ENCODE measurements at places on chromosomes 6 and 20. TPM values are rescaled to one million over a fixed set of nuclear protein-coding genes. Genes with fewer than 3 reads are reported as not detected.

Gene HUS1B
- total RNA-seq = 1.9 TPM

- no peak for DNase-seq
These were observed 1.1 kb downstream of the ID1 start for GRCh38 chr20:31605902-31606803.

DNA sequence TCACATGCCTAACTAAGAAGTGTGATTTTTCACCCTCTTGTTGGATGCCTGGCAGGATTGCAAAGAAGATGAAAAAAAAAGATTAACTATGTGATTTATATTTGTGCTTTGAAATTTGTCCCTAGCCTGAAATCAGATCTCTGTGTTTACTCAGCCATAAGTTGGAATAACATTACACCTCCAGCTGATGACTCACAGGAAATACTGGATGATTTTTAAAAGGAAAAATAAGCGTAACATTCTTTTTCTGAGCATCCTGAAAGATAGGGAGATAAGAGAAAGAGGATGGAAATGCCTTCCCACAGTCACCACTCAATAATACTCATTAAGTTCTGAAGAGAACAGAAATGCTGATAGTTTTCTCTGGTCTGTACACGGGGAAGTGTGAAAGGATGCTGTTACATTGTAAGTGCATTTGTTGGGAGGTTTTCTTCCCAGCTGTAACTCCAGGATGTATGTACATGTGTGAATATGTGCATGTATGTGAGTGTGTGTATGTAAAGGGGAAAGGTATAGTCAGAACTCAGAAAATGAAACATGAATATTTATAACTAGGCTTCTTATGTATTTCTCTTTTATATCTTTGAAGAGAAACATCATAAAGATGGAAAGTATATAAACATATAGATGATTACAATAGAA, 37.4 kb upstream of the RIPPLY2 start:
- DNase-seq = no peak

Gene CST4
- not detected for total RNA-seq

Gene DACT2
- 0.94 TPM for total RNA-seq

- no peak for DNase-seq
These were observed 79.8 kb downstream of the PRDM1 start for GRCh38 chr6:106165885-106166485.

- no peak for DNase-seq
These were observed 184.5 kb downstream of the SYNE1 start for GRCh38 chr6:152452639-152453038.

Gene TREM1
- 2.2 TPM for total RNA-seq

- no peak for DNase-seq
These were observed 474.1 kb downstream of the RNF144B start for GRCh38 chr6:18861204-18861603.

Gene FLRT3
- total RNA-seq = 77.7 TPM

DNA sequence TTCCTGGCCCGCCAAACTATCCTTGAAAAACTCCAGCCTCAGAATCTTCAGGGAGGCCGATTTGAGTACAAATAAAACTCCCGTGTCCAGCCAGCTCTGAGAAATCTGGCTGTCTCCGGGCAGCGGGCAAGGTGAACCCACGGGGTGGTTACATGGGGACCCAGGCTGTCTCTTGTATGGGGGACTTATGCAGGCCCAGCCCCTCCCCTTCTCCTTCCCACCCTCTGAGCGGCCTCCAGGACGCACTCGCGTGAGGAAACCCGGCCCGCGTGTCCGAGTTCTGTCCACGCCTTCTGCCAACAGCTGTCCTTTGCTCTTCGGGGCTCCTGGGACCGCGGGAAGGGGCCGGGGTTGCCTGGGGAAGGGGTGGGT, 36.3 kb upstream of the BLCAP start:
- DNase-seq = no peak

DNA sequence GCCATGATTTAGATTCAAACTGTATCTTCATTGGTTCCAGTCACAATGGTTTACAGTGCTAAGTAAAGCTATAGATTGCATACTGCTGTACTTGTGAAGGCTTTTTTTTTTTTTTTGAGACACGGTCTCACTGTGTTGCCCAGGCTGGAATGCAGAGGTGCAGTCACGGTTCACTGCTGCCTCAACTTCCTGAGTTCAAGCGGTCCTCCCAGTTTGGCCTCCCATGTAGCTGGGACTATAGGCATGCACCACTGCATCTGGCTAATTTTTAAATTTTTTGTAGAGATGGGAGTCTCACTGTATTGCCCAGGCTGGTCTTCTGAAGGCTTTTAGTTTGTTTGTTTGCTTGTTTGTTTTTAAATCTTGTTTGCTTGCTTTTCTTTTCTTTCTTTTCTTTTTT, 24.9 kb downstream of the ITCH start:
- DNase-seq = no peak

DNA sequence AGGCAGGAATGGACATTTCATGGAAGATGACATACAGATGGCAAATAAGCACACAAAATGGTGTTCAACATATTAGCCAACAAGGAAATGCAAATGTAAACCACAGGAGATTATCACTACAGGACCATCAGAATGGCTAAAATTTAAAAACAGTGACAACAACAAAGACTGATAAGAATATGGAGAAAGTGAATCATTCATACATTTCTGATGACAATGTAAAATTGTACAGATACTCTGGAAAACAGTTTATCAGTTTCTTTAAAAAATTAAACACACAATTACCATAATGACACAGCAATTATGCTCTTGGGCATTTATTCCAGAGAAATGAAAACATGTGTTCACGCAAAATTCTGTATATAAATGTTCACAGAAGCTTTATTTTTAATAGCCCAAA, 105.8 kb upstream of the RUNX2 start:
- no peak for DNase-seq

- DNase-seq = no peak
These were observed 26.2 kb upstream of the HDAC2 start for GRCh38 chr6:113997116-113997515.

Gene GSTA3
- total RNA-seq = not detected

GRCh38 chr20:43528258-43528875, 20.9 kb downstream of the L3MBTL1 start:
- DNase-seq = no peak

DNA sequence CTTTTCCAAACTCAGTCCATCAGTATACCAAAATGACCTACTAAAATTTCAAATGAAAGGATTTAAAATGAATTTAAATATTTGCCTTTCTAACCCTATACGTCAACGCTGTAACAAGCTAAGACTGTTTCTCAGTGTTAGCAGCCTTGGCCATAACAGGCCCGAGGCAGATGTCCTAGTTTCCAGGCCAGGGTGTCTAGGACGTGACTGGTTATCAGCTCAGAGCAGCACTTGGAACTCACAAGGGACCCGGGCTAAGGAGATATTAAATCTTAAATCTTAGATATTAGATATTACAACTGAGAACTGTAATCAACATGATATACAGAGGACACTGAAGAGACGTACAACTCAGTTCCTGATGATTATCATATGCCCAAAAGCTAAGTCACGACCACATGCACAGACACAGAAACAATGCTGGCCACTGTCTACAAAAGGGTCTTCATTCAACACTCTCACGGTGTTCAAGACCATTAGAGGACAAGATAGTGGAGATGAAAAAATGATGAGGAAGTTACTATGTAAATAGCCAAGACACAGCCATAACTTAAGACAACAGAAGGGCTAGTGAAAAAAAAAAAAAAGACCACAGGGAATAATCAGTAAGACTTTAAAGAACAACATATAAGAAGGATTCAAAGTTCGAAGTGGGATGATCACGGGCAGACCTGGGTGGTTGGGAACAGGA, at the start of gene CLDN20:
CLDN20 (plus strand) TSS at position 641 of the 691 bp plus-strand sequence. CDS start 11,707 bp downstream, outside the sequence.
- DNase-seq = no peak

DNA sequence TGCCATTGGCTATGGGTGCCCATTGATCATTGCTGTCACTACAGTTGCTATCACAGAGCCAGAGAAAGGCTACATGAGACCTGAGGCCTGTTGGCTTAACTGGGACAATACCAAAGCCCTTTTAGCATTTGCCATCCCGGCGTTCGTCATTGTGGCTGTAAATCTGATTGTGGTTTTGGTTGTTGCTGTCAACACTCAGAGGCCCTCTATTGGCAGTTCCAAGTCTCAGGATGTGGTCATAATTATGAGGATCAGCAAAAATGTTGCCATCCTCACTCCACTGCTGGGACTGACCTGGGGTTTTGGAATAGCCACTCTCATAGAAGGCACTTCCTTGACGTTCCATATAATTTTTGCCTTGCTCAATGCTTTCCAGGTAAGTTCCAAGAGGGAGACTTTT, 16.4 kb downstream of the ADGRF4 start:
- no peak for DNase-seq

DNA sequence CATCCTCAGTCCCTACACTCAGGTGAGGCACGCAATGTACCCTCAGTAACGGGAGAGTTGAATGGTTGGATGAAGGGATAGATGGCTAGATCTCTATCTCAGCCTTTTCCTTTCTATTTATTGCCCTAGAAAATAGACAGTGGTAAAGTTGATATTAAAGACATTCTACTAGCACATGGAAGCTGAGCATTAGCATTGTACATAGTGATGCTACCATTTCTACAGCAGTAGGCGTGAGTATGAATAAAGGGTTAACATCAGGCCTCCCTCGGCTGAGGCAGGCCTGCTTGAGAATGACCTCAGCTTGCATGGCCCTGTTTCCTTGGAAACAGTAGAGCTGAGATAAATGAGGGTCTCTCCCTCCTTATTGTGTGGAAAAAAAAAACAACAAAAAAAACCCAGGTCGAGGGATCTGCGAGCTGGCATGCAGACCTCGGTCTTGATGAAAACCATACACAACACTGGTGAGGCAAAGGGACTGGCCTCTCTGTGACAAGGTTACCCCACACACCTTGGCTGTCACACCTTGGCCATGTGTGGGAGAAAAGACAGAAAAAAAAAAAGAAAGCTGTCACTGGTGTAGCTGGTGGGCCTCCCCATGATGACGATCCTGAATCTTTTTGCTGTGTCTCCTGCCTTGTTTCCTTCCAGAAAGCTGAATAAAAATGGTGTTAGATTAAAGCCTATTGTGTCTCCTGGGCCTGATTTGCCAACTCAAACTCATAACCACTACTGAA, 160.0 kb downstream of the HACE1 start:
- no peak for DNase-seq

- no peak for DNase-seq
These were observed 797 bp upstream of the ZNF133 start for GRCh38 chr20:18287546-18287914.

Gene RAD21L1
- not detected for total RNA-seq

DNA sequence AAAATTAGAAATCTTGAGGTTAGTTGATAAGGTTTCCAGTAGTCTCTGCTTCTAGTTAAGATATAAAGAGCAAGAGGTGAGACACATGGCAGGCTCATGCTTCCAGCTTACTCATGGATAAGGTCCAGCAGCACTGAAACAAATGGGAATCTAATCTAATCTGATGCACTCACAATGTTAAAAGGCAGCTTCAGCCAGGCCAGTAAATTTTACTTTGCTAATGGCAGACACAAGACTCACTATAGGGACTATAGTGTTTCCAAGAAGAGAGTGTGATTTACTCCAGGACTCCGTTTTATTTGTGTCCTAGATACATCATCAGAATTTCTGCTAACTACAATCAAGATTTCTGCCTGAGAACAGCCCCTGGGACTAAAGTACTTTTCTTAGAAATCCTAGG, 324.8 kb downstream of the SMOC2 start:
- DNase-seq = no peak

- DNase-seq = no peak
These were observed 188.2 kb upstream of the PREP start for GRCh38 chr6:105591053-105591452.

Gene GTSF1L
- total RNA-seq = not detected

GRCh38 chr6:75094614-75095200, 111.1 kb downstream of the COL12A1 start:
- no peak for DNase-seq

Gene CST7
- total RNA-seq = 1.6 TPM

- peak; percentile 58 for DNase-seq
These were observed 257.1 kb upstream of the TAB2 start for GRCh38 chr6:149060300-149060984.

DNA sequence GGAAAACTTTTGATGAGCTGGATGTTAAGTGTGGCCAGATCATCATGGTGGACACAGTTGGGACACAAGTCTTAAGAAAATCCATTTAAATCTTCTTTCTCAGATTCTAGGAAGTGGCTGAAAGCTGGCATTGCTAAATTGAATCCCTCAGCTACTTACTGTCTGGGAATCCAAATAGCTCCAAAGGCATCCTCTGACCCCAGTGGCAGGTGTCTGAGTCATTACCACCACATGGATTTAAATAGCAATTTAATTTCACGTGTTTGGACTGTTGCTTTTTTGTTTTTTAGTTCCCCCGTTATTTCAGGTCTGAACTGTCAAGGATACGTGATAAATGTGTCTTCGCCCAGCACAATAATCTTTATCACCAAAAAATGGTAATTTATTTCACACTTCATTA, 33.2 kb upstream of the HDGFL1 start:
- no peak for DNase-seq

Gene CCN2
- total RNA-seq = 70.9 TPM

Gene TBXT
- total RNA-seq = not detected

GRCh38 chr20:36449663-36450062, 91.7 kb upstream of the MYL9 start:
- no peak for DNase-seq

Gene SLA2
- total RNA-seq = 1.5 TPM

GRCh38 chr6:71707059-71707458, 179.3 kb upstream of the RIMS1 start:
- DNase-seq = no peak

GRCh38 chr6:169868458-169868857, 117.0 kb downstream of the ERMARD start:
- peak; percentile 58 for DNase-seq

- DNase-seq = no peak
These were observed 226.3 kb downstream of the ZFAND3 start for GRCh38 chr6:38045701-38046305.

GRCh38 chr6:89015971-89016370, 52.6 kb upstream of the RNGTT start:
- no peak for DNase-seq

DNA sequence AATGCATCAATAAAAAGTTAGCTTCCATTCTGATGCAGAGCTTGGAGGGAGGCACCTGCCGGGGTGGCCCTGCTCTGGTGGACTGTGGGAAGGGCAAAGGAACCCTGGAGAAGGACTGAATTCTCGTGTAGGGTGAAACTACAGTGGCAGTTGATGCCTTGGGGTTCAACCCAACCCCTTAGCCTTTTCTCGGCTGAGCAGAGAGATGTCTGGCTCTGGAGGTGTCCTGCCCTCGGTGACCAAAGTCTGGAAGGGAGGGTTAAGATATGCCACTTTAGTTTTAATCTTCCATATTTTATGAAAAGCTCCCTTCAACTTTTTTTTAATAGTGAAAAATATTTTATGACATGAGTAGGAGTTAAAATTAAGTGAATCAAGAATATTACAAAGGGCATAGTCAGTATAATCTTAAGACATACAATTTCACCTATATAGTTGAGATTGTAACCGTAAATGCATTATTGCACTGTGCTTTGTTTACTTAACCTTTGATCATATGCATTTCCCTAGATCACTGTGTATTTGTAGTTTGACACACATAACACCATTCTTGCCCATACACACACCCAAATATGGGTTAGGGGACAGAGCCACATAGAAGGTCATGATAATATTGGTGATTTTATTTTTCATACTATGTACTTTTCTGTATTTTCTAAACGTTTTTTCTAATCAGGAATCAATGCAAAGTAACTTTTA, 179.6 kb downstream of the MCHR2 start:
- no peak for DNase-seq

Gene FNDC1
- total RNA-seq = 0.26 TPM

Gene GPLD1
- 6.2 TPM for total RNA-seq
